WTC11 (cell line): ENCODE measurements at places on chromosomes 5 and 9. TPM values are rescaled to one million over a fixed set of nuclear protein-coding genes. Genes with fewer than 3 reads are reported as not detected.

DNA sequence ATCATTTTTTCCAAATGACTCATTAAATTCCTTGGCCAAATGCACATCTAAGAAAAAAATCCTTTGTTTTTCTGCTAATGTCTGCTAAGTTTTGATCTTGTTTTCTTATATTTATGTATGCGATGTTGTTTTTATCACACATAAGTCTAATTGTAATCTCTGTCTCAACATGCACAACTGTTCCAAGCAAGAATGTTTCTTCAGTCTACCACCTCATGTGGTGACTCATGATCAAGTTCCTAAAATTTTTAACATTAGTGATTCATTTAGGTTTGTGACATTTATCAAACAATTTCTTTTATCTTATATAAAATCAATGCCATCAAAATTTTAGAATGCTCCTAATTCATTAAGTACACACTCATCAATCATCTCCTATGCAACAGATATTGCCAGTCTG is 763.9 kb upstream of the FAM174A start:
- H3K36me3 ChIP-seq: no peaks in the 10 kb centered on the region
- no peaks in the 10 kb centered on the region for H3K27me3 ChIP-seq
- H3K4me3 ChIP-seq: no peak overlapping the region
- no peak overlapping the region for H3K27ac ChIP-seq
- DNase-seq: no peak

DNA sequence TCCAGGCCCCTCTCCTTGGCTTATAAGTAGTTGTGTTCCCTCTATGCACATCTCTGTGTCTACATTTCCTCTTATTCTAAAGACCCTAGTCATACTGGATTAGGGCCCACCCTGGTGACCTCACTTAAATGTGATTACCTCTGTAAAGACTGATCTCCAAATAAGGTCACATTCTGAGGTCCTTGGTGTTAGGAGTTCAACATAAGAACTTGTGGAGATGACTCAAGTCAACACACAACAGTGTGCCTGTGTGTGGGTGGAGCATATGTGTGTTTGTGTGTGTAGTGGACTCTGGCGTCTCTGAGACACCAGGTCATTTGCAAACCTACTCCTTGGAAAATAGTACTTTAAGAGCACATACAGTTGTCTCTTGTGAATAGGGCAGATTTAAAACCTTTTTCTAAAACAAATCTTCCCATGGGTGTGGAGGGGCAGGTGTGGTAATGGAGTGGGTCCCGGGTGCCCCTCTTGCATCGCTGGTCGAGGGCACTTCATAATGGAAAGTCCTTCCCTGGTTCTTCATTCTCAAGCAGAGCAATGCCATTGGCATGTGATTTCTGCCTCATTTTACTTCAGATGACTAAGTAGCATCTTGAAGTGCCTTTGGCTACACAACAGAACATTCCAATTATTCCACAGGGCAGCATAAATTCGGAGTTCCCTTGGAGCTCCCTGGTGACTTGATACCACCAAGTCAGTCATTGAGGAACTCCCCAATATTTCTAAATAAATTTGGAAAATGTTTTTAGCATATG is 84.4 kb downstream of the C9orf152 start:
- no peaks in the 10 kb centered on the region for H3K27me3 ChIP-seq
- peak overlapping the region; percentile 47 for H3K27ac ChIP-seq
- H3K36me3 ChIP-seq: no peaks in the 10 kb centered on the region
- no peak for DNase-seq
- H3K4me1 ChIP-seq: peaks cover 86% of the 10 kb centered on the region

DNA sequence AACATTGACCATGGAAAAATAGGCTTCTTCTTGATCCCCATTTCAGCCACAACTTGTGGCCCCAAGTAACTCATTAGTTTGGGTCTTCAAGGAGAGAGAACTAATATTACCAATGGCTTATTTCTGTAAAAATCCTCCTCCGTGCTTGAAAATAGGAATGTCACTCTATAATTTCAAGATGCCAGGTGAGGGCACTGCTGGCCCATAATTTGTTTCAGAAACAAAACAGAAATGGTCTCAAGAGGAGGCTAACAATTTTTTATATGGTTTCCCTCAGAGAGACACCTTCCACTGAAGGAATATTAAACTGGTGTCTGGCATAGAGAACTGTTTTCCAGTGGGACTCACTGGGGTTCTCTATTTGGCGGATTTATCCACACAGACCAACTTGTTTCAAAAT is 437.0 kb upstream of the TRPC7 start:
- no peaks in the 10 kb centered on the region for H3K27me3 ChIP-seq
- H3K27ac ChIP-seq: no peak overlapping the region
- H3K36me3 ChIP-seq: no peaks in the 10 kb centered on the region
- H3K4me3 ChIP-seq: no peak overlapping the region
- no peak for DNase-seq

IL3 gene
- total RNA-seq: not detected in 3 replicates

SIMC1 gene
- 16.8 to 18.8 TPM (median 17.9 TPM) in 3 replicates for total RNA-seq

DNA sequence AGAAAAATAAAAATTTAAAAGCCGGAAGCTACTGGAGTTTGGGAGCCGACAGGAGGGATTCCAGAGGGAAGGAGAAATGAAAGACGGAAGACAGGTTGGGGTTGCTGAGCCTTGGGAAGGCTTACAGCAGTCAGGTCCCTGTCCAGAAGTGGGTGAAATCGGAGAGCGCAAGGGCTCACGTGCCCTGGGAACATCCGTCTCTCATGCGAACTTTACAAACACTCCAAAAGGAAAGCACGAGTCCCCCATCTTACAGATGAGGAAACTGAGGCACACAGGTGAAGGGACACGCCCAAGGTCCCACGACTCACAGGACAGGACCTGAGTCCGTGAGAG is 347 bp upstream of the OLFML2A start:
- H3K27ac ChIP-seq: no peak overlapping the region
- no peaks in the 10 kb centered on the region for H3K36me3 ChIP-seq
- H3K27me3 ChIP-seq: peaks cover 30% of the 10 kb centered on the region
- DNase-seq: no peak

DNA sequence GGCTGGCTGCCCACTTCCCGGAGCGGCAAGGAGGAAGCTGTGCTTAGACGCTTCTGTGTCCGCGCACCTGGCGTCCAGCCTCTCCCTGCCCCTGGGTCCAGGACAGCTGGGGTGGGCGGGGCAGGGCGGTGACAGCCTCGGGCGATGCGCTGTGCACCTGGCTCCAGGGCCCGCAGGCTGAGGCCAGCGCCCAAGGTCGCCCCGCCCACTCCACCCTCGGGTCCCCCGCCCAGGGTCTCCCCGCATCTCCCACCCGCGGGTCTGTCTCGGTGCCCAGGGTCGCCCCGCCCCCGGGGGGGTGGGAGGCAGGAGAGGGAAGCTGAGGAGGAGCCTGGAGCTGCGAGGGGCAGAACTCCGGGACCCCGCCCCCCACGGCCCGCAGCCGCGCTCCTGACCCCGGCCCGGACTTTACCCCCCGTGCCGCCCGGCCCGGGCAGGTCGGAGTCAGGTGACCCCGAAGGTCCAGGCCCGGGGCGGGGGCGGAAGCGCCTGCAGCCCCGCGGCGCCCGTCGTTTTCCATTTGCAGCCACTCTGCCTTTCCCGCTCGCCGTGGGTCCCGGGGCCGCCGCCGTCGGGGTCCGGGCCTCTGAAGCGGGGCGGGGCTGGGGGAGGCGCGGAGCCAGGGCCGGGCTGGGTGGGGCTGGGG is at the start of gene ENTPD8:
Gene ENTPD8 (minus strand): TSS at position 69 of the 646 bp plus-strand sequence. CDS start 3,072 bp downstream, outside the sequence.
- H3K4me1 ChIP-seq: peaks cover 5% of the 10 kb centered on the region
- H3K4me3 ChIP-seq: peak within 1 kb of the TSS; percentile 75
- H3K36me3 ChIP-seq: no peaks in the 10 kb centered on the region
- no peaks in the 10 kb centered on the region; the same call in 1 of the 2 replicates for H3K27me3 ChIP-seq

IL31RA gene
- total RNA-seq: 0.18 TPM in 1 of 3 replicates, not detected in the others

DNA sequence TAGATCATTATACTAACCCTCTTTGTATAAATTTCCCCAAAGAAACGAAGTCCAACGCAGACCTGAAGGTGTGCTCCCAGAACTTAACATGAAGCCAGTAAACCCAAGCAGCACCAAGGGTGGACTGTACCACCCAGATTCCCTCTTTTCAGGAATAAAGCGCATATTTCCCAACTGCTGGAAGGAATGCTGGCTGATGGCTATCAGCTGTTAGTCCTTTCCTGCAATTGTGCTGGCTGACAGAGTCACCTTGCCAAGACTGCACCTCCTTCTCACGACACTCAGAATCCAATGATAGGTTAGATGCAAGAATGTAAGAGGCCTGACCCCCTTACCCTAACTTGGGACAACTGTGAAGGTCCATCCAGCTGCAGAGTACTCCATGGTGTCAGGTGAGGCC is 93.9 kb downstream of the MAPKAP1 start:
- no peak overlapping the region for H3K4me3 ChIP-seq
- H3K36me3 ChIP-seq: no peaks in the 10 kb centered on the region
- no peaks in the 10 kb centered on the region for H3K27me3 ChIP-seq
- DNase-seq: no peak
- peaks cover 41% of the 10 kb centered on the region for H3K4me1 ChIP-seq
- H3K27ac ChIP-seq: peak overlapping the region; percentile 4
